ENCODE measurements at places on chromosomes 4 and X.

- no peaks in the 10 kb centered on the region for H3K36me3 ChIP-seq
- H3K4me3 ChIP-seq = no peak overlapping the region
- DNase-seq = no peak
- no peaks in the 10 kb centered on the region for H3K27me3 ChIP-seq
- H3K27ac ChIP-seq = no peak overlapping the region
Measured at GRCh38 chr4:125849869-125850268, 535.1 kb downstream of the FAT4 start.

GRCh38 chr4:88526221-88526815 lies 2.7 kb upstream of the PYURF start:
- H3K27me3 ChIP-seq = no peaks in the 10 kb centered on the region
- no peak for DNase-seq
- peaks cover 27% of the 10 kb centered on the region for H3K4me1 ChIP-seq
- no peak overlapping the region for H3K4me3 ChIP-seq

GRCh38 chrX:41868392-41868977 lies 54.9 kb downstream of the CASK start:
- no peak for DNase-seq
- H3K27me3 ChIP-seq = no peaks in the 10 kb centered on the region
- H3K4me1 ChIP-seq = peaks cover 36% of the 10 kb centered on the region
- H3K36me3 ChIP-seq = no peaks in the 10 kb centered on the region

DNA sequence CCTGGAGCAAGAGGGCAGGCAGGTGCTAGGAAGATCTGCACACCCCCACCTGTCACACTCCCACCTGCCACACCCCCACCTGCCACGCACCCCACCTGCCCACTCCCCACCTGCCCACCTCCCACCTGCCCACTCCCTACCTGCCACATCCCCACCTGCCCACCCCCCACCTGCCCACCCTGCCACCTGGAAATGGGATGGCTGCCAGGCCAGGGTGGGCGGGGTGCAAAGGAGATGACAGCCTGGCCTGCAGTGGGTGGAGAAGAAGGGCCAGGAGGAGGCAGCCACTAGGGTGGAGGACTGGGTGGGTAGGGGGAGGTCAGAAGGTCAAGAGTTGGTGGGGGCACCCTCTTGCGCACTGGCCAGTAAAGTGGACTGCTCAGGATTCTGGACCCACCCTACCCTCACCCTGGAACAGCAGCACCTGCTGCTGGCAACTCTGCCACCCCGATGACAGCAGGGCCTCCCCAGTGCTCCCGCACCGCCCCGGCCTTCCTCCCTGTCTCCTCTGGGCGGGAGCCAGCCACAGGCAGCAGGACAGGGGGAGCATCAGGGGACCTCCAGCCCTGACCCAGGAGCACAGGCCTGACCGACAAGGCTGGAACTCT lies 66.8 kb upstream of the NKX1-1 start:
- H3K4me3 ChIP-seq = no peak overlapping the region
- no peak overlapping the region for H3K27ac ChIP-seq
- DNase-seq = peak; percentile 6
- H3K27me3 ChIP-seq = peaks cover 14% of the 10 kb centered on the region
- H3K4me1 ChIP-seq = no peaks in the 10 kb centered on the region

DNA sequence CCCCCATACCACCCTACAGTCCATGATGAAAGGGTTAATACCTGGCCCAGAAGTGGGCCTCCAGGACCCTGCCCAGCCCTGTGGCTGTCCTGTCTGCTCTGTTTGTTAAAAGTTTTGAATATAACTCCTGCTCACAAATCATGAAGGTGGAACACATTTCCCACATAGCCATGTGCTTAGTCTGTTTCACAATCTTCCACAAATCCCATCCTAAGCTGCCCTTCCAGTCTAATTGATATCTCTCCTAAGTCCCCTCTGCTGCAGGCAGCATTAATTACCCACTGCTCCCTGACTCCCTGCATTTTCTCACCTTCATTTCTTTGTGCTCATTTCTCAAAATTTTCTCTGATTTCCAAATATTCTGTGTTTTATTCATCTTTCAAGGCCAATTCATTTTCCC lies 142.6 kb downstream of the AASDH start:
- DNase-seq = no peak
- no peak overlapping the region for H3K27ac ChIP-seq
- no peaks in the 10 kb centered on the region for H3K36me3 ChIP-seq
- H3K4me1 ChIP-seq = peaks cover 22% of the 10 kb centered on the region

DNA sequence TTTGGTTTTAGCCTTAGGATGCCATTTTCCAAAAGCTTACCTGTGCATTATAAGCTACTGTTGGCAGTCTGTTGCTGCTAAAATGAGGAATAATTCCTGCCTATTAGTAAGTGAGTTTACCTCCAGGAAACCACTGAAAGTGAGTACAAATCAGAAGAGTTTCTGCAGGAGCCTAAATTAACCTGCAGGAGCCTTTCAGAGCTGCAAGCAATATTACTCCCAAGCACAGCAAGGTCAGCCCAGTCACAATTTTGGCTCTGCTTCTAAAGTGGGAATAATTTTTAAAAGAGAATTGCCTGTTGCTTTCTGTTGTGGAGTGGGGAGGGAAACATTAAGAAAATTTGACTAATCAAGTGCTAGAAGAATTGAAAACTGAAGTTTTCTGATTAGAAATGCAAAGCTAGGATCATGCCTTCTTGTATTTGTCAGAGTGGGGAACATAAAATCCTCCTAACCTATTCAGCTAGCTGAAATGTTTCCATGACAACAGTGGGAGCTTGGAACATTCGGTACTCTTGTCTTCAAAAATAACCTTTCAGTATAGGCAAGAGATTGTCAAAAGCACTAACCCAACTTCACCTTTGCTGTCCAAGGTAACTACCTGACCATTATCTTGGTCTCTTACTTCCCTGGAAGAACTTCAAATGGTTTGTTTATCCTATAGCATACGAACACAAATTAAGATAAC lies 193.2 kb downstream of the COMMD8 start:
- H3K4me1 ChIP-seq = peaks cover 6% of the 10 kb centered on the region
- H3K36me3 ChIP-seq = no peaks in the 10 kb centered on the region
- DNase-seq = no peak
- H3K4me3 ChIP-seq = no peak overlapping the region

Measured in WTC11 (cell line).